ENCODE measurements at places on chromosomes 3 and 15.

- no peak for DNase-seq
Measured at GRCh38 chr3:157285141-157285540, 125.2 kb upstream of the CCNL1 start.

DNA sequence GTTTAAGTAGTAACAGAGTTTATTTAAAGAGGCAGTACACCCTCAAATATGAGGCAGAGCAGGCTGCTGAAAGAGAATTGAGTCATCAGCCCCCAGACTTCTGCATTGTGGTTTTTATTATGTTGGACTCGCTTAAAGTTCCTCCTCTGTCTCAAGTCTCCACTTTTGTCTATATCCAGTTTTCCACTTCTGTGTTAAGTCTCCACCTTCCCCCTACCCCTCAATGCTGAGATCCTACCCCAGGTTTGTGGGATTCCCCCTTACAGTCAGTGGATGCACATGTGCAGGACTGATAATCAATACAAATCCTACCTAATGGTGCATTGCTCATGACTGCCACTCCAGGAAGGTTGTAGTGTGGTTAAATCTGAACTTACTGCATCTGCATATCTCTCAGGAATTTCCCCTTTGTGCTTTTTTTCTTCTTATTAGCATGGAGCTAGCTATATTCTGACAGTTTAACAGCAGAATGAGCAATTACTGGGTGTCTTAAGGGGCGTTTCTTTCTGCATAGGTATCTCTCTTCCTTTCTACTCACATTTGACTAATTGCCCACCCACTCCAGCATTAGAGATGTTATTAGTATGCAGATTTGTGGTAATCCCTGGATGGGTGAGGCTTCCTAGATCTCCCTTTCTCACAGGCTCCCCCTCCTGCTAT lies 11.9 kb upstream of the CD200R1L start:
- DNase-seq, result no peak

DNA sequence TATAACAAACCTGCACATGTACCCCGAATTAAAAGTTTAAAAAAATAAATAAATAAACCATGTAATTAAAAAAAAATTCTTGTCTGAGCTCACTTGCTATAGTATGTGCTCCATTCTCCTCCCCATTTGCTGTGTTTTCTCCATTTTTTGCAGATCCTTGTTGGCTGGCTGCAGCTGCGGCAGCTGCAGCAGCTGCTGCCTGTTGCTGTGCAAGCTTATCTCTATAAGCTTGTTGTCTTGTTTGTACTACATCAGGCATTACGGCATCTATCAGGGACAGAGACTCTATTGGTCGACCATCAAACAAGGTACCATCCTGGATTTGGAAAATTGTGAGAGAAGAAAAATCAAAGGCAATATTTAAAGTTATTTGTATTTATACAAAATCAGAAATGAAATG lies 145.9 kb downstream of the TBL1XR1 start:
- DNase-seq, result peak; percentile 84

- no peak for DNase-seq
Measured at GRCh38 chr15:26177816-26178215, 314.7 kb upstream of the ATP10A start.

GRCh38 chr3:155227141-155227540 lies 66.3 kb downstream of the STRIT1 start:
- DNase-seq, result no peak

DNA sequence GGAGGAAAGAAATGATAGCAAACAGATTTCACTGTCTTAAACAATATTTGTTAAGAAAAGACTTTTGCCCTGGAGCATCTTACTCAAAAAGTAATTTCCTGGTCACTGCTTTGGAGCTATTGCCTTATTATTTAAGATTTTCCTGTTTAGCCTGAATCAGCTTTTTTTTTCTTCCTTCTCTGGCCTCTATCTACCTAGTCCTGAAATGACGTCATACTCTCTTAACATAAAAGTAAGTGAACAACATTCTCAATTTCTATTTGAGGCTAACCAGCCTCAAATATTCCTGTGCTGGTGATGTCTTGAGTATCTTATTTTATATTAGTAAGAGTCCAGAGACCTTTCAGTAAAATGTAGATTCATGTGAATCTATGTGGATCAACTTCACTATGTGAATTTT lies 221.9 kb upstream of the ALCAM start:
- DNase-seq, result no peak

- DNase-seq, result peak; percentile 14
Measured at GRCh38 chr3:23800731-23801130, 5.0 kb upstream of the UBE2E1 start.

- DNase-seq, result no peak
Measured at GRCh38 chr3:25572919-25573385, 91.8 kb downstream of the TOP2B start.

DNA sequence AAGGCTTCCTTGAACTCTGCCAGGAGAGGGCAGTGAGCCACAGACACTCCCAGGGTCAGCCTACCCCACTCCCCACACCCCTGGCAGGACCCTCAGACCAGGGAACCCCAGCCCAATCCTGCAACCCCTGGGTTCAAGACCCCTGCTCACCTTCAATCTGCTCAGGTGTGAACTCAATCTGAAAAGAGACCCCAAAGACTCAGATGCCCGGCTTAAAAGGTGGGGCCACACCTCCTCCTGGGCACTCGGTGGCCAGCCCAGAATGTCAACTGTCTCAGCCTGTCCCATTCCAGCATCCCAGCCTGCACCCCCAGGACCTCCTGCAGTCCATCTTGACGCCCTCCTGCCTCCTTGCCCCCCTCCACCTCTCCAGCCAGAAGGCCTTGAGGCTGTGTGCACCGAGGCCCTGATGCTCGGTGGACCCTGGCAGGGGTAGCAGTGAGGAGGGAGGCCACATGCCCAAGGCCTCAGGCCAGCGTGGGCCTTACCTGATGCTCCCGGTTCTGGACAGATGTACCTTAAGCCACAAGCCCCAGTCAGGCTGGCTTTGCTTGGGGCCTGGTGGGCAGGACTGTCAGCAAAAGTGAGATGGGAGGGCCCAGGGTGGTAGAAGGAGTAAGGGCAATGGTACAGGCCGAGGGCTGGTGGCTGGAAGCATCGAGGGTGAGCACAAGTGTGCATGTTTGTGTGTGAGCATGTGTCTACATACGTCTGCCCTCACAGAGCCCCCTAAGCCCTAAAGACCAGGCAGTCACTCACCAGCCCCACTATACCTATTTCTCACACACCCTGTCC lies 2.2 kb downstream of the MYL3 start:
- no peak for DNase-seq

DNA sequence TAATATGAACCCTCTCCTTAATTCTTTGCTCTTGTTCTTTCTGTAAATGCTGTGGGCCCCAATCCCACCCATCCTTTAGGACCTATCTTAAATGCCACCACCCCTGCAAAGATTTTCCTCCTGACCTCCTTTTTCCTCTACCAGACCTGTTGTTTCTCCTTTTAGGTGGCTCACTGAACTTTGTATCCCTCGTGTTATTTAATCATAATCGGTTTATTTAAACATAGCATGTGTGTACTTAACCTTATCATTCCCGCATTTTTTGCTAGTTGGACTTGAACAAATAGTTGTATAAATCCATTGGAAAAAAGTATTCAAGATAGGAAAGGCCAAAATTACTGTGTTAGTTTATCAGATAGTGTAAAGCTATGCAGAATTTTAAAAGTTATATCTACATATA lies 988 bp upstream of the NFKBIZ start:
- peak; percentile 7 for DNase-seq

DNA sequence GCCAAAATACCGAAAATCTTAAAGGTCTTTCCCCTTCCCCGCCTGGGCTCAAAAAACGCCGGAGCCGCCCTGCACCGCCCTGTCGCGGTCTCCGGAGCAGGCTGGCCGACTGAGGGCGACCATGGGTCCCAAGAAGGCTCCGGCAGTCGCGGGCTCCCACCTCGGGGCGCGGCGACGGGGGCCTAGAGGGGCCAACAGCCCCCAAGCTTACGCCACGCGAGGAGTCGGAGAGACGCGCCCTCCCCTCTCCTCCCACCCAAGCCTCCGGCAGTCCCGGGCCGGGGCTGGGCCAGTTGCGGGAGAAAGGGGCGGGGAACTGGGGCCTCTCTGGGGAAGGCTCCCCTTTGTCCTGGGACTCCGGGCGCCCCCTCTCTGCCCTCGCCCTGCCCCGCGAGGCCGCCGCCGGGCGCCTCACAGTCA lies 69.2 kb downstream of the GOLGA8B start:
- DNase-seq, result peak; percentile 37

DNA sequence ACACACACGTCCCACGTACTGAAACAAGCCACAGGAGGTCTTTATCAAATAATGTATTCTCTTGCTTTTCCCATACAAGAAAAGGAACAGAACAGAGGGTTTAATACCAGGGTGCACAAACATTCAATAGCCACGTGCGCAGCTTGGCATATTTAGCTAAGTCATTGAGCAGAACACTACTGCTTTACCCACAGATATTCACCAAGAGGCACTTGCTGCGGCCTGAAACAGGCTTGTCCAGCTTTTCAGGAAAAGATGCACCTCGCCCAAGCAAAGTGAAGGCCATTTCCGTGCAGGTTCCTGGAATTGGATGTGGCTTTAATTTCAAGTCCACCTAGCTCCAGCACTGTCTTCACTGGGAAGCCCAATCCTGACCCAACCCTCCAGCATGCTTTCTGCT lies 17.6 kb downstream of the ZDHHC3 start:
- no peak for DNase-seq

DNA sequence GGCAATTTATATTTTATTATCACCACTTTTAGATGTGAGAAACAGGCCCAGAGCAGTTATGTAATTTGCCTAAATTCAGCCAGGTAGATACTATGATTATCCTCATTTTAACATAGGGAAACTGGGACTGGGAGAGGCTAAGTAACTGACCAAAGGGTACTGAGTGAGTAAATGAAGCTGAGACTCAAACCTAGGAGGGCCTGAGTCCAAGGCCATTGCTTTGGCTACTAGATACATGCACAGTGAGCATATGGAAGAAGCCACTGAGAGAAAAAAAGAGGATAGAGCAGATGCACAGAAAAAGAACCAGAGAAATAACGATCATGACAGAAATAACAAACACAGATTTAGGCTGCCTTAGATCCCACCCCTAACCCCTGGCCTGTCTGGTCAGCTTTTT lies 33.6 kb downstream of the USF3 start:
- peak; percentile 4 for DNase-seq

DNA sequence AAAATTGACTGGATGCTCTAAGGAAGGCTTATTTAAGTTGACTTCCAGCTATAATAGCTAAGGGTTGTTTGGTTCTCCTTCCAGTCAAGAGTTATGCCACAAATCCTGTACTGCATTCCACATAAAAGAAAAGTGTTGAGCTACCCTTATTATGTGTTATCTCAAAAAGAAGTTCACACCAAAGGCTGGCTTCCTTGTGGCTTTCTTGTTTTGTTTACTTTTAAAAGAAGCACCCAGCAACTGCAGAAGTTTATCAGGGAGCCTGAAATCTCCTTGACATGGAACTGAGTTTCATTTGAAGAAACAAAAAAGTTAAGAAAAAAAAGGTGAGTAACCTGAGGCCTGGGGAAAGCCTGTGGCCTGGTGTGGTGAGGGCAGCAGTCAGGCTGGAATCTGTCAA lies 10.2 kb downstream of the MGLL start:
- no peak for DNase-seq

- DNase-seq, result no peak
Measured at GRCh38 chr15:95973566-95974256, 356.8 kb upstream of the NR2F2 start.

DNA sequence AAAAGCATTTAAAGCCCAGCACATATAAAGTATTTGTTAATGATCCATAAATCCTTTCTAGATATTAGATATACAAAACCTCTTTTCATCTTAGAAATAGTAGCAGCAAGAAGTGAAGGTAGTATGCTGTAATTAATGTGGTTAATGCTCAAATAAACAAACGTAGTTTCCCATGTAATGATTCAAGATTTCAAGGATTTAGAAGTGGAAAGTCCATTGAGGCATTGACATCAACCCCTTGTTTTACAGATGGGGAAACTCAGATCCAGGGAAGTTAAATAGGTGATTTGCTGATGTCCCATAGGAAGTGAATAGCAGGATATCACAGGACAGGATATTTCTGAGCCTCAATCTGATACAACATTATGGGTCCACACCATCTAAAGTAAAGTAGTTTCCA lies 47.2 kb downstream of the TSC22D2 start:
- no peak for DNase-seq

DNA sequence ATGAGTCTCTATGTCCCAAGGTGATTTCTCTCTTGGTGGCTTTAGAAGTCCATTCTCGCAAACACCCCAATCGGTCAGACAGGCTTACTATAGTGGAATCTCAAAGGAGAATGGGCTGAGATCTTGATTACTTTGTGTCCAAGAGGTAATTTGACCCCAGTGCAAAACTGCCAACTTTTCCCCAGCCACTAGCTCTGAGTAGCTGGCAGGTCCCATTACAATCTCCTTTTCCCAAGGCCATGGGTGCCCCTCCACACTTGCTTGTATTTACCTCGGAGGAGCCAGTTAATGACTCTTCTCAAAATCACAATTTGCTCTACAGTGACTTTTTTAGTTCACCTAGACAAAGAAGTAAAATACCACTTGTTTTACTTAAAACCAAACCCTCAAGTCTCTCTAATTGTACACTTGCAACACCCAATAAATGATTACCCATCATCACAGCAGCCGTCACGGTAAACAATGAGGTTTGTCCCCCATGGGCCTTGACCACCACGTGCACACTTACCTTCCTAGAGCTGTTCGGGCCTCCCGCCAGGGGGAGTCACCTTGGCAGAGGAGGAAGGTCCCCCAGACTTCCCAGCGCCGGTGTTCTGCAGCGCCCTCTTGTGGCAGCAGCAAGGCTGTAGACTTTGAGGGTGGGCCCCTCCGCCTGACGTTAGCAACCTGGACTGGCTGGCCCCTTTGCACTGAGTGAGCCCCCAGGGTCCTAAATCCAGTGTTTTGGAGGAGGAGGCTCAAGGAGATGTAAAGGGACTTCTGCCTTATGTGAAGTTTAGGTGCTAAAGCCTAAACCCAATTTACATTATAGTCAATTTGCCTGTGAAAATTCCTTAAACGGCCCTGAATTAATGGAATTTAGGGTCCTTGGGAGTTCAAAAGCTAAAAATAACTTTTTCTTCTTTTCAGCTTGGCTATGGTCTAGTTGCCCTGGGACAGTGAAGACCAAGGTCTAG lies 18.7 kb upstream of the HDAC11 start:
- peak; percentile 78 for DNase-seq

DNA sequence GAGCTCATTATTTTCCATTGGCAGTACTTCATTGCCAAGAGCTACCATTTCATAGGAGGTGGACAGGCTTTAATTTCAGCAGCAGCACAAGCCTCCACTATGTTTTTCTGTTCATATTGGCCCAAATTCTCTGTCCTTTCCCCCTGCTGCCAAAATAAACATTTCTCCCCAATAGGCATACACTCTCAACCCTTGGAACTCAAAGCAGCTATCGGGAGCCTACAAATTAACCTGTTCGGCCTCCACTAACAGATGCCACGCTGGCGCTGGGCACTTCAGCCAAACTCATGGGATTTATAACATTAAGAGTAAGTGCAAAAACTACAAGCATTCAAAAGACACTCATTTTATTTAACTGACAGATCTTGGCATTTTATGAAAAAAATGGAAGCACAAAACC lies 95.7 kb downstream of the NSUN3 start:
- DNase-seq, result no peak

- no peak for DNase-seq
Measured at GRCh38 chr3:148190441-148190990, 507.2 kb upstream of the AGTR1 start.

Measured in DMS53 (cell line).